ENCODE measurements at places on chromosomes 1 and 21.
A peak's percentile ranks its signal among the peaks of the same experiment; 100 is the strongest.

DNA sequence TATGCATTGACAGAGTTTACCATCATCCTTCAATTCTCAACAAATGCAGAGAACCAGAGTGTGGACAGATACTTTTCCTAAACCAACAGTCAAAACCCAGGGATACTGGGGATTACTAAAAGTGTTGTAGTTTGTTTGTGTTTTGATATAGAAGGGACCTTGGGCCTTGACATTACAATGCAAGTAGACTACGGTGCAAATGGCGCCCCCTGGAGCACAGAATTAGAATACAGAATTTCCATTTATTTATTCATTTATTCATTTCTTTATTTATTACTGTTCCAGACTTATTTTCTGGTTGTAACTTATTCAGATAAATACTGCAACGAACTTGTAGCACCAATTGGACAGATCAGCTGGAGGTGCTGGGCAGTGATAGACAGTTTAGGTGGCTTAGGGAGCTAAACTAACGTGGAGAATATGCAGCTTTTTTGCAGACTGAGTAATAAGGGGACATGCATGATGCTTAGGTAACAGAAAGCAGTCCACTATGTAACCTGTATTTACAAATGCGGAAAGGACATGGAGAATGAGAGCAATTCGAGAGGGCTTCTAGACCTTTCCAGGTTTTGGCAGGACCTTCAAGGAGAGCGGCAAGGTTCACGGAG lies 42.6 kb downstream of the KIRREL1 start:
- DNase-seq, result no peak

- DNase-seq, result no peak
Measured at GRCh38 chr21:29245104-29245643, 53.5 kb upstream of the BACH1 start.

GRCh38 chr1:87204441-87204840 lies 124.2 kb upstream of the LMO4 start:
- DNase-seq, result no peak

DNA sequence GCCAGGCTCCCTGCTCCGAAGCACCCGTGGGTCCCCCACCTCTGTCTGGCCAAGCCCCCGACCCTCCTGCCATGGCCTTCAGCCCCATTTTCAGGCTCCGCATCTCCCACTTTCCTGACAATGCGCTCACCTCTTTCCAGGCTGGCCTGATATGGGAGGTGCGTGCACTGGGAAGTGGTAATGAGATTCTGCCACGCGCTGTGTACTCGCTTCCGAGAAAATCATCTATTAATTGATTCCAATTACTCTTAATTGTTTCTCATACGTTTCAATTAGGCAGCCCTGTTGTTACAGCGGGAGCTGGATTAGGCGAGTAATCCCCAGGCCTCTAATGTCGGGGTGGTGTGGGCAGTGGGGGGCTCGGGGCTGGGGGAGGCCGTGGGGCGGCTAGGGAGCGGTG lies 122.4 kb upstream of the ARHGEF16 start:
- no peak for DNase-seq

DNA sequence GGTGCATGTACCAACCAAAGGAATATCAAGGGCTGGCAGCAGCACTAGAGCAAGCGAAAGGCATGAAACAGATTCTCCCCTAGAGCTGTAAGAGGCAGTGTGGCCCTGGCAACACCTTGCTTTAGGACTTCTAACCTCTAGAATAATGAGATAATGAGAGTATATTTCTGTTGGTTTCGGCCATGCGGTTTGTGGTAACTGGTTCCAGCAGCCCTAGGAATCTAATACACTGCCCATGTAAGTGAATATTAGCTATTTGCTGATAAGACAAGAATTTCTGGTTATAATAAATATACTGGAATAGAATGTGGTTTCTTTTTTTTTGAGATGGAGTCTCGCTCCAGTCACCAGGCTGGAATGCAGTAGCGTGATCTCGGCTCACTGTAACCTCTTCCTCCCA lies 199.4 kb downstream of the GABPA start:
- no peak for DNase-seq

GRCh38 chr1:159960721-159961381 lies 6.8 kb upstream of the SLAMF9 start:
- DNase-seq, result peak; percentile 79

DNA sequence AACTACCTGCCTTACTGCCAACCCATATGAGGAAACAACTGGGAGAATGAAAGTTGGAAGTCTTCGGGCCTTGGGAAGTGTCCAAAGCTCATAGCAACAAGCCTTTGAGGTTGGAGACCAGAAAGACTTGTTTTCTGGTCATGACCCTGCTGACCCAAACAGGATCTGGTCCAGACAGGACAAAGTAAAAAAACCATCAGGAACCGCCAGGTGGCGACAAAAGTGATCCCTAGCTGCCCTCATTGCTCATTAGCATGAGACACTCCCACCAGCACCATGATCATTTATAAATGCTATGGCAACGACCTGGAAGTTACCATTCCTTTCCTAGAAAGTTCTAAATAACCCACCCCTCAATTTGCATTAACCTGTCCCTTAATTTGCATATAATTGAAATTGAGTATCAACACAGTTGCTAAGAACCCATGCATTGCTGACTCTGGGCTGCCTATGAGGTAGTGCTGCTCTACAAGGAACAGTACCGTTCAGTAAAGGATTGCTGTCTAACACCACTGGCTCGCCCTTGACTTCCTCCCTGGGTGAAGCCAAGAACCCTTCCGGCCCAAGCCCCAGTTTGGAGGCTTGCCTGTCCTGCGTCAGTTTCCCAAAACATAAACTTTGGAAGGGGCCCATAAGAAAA lies 89.0 kb downstream of the URB2 start:
- DNase-seq, result no peak

DNA sequence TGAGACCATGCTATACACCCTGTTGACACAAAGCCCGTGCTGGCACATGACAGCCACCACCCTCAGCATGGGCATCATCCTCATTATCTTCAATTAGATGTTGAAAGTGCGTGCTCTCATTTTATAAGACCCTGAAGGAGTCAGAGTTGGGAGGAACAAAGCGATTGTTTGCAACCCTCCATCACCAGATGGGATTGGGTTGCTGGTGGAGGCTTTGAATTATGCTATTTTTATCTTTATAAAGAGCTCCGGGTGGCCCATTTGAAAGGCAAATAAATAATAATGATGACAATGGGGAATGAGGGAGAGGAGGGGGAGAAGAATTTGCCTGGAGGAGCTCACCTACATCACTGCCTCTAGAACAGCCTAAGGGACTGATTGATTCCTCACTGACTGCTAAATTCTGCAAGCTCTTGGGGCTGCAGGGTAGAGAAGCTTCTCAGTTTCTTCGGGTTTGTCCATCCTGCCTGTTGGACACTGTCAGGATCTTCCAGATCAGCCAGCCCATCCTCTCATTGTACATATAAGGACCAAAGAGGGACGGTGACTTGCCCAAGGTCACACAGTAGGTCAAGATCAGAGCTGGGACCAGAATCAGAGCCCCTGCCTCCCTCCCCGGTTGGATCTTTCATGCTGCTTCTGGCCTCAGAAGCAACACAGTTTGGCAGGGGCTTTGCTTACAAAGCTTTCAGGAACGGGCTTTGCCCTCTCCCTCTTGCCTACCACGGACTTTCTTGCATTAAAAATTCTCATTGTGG lies 130.9 kb upstream of the ZBTB40 start:
- no peak for DNase-seq

GRCh38 chr1:227343727-227344551 lies 25.6 kb upstream of the CDC42BPA start:
- DNase-seq, result peak; percentile 93

- DNase-seq, result no peak
Measured at GRCh38 chr1:156746406-156746727, 5.1 kb downstream of the HDGF start.

Measured in AG09309 (cell line).